ENCODE measurements at places on chromosomes 1 and 21.

DNA sequence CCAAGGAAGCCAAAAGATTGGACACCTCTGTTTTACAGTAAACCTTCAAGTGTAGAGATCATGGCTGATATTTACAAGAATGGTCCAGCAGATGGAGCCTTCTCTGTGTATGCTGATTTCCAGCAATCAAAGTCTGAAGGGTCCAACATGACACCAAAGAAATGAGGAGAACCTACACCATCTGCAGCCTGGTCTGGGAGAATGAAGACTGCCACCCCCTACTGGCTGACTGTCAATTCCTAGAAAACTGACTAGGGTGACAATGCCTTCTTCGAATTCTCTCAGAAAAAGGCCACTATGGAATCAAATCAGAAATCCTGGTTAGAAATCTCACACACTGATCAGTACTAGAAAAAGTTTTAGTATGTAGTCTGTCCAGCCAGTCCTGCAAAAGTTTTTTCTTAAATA lies 83.3 kb downstream of the CDC42BPA start:
- peak; percentile 72 for DNase-seq

- no peak for DNase-seq
These were observed 2.4 kb downstream of the PLPP3 start for GRCh38 chr1:56576880-56577405.

DNA sequence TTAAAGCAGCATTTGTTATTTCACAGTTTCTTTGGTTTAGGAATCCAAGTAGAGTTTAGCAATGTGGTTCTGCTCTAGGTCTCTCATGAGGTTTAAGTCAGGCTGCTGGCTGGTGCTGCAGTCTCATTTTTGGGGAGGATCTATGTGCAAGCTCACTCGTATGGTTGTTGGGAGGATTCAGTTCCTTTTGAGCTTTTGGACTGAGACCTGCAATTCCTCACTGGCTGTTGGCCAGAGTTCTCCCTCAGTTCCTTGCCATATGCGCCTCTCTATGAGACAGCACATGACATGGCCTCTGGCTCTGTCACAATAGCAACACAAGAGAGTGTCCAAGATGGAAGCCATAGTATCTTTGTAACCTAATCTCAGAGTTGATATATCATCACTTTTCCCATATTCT lies 91.0 kb downstream of the OLFML2B start:
- DNase-seq = no peak

GRCh38 chr1:212537610-212538009 lies 71.0 kb upstream of the ATF3 start:
- DNase-seq = no peak

DNA sequence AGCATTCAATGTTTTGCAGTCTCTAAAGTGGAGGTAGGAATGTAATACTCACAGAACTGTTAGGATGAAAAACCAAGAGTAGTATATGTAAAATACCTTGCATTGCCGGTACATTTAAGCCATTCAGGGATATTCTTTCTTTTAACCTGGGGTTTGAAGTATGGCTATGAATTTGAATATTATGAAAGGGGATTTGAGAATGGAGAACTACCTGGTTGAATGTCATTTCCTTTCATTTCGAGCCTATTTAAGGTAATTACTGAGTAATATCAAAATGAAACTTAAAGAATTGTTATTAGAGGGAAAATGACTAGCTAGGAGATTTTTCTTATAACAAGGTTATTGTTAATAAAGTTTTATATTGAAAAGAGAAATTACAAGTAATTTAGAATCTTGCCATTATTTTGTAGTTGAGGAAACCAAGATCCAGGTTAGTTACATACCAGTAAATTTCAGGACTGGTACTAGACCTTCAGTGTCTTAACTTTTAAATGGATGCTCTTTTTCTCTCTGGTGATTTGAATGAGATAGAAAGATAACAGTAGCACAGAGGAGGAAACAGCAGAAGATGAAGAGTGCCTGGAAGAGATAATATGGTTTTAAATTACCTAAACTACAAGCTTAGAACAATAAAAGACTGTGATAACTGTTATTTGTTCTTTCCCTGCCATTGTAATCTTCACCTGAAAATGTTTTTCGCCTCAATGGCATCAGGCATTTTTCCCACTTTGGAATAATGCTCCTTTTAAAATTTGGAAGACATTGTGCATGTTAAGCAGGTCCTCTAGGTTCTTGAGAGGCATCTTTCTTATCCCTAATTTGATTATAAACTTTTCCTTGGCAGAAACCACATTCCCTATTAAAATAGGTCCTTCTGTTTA lies 103.2 kb downstream of the PKN2 start:
- DNase-seq = no peak

GRCh38 chr1:83027511-83027910 lies 971.4 kb downstream of the TTLL7 start:
- DNase-seq = no peak

DNA sequence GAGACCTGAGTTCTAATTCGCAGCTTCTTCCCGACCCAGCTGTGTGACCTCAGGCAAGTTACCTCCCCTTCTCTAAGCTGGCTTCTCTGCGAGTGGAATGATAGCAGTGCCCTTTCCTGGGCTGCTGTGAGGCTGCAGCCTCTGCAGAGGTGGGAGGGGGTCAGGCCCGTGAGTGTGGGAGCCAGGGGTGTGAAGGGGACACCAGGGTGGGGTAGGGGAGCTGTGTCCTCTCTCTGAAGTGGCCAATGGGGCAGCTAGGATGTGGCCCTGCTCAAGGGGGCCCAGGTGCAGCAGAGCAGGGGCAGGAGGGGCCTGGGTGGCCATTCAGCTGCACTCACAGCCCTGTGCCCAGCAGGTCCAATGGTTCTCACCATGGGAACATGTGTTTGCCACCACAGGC lies 24.5 kb downstream of the DMRTB1 start:
- no peak for DNase-seq

- DNase-seq = no peak
These were observed 104.5 kb upstream of the FMN2 start for GRCh38 chr1:239987103-239987745.

- no peak for DNase-seq
These were observed 28.8 kb downstream of the AHDC1 start for GRCh38 chr1:27574871-27575831.

GRCh38 chr21:22342889-22343288 lies 1344.7 kb downstream of the NCAM2 start:
- DNase-seq = no peak

GRCh38 chr1:97010566-97011264 lies 289.1 kb downstream of the PTBP2 start:
- DNase-seq = no peak

DNA sequence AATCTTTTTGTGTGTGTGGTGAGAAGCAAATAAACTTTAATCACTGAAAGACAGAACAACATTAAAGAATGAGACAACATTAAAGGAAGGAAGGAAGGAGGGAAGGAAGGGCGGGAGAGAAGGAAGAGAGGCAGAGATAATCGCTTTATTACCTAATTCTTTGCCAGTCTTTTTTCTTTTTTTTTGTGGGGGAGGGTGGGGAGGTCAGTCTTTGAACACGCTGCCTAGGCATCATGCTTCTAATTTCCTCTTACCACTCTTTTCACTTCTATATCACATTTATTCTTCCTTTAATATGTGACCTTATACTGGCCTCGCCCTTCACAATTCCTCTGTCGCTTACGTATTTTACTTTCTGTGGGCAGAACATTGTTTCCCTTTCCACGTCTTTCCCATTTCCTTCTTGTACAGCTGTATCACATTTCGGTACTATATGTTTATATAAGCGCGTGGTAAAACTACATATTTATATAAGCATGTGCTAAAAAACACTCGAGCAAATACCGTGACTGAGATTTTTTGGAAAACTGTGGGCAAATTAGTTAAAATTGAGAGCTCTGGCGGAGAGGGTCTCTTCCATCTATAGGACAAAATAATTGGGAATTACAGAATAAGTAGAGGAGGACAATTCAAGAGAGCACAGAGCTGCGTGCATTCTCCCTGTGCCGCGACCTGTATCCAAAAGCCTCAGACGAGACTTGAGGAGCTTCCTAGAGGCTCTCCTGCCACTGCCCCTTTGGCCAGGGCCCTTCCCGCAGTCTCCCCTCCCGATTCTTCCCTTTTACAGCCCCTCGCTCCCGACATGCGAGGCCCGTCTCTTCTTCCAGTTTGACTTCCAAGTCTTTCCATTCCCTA lies 823 bp upstream of the PRKAA2 start:
- DNase-seq = no peak

GRCh38 chr1:179178950-179179349 lies 50.5 kb downstream of the ABL2 start:
- DNase-seq = peak; percentile 62

DNA sequence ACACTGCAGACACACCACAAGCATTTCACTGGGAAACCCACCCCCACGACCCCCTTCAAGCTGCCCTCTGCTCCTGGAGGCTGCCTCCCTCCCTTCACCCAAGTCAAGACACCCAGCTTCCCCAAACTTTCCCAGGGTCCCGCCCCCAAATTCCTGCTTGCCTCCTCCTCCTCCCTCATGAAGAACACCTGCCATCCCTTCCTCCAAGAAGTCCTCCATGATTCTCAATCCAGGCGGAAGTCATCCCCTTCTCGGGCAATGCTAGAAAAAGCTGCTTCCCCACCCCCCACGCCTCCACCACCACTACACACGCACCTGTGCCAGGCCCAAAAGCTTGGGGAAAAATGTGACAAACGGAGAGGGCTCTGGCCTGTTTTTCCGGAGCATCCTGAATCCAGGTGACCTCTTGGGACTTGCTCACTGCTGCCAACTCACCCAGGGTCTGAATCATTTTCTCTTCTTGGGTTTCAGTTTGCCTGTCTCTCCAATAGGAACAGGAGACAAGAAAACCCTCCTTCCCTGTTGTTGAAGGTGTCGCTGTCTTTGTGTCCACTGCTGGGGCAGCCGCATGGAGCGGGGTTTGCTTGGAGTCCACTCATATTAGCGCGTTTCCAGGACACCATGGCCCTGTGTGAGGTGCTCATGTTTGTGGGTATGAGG lies 101.0 kb upstream of the CASZ1 start:
- no peak for DNase-seq

GRCh38 chr1:55155522-55155921 lies 59.6 kb downstream of the USP24 start:
- DNase-seq = no peak

DNA sequence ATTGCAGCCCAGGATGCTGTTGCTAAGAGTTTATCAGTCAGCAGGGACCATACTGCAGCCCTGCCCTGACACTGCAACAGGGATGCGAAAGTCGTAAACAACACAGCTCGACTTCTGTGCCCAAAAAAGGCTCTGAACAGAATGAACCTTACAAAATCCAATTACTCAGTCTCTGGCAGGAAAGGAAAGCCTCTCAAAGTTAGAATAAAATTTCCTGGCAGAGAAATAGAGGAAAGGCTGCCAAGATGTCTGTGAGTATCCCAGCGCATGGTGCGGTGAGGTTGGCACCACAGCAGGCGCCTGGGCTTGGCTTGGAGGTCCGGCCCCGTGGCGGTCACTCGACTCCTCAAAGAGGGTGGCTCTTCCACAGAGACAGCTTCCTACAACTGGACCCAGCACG lies 185.8 kb downstream of the PCP4 start:
- no peak for DNase-seq

GRCh38 chr1:101566883-101567538 lies 330.2 kb downstream of the S1PR1 start:
- DNase-seq = no peak

GRCh38 chr1:17218939-17219338 lies 14.0 kb downstream of the PADI1 start:
- peak; percentile 28 for DNase-seq

DNA sequence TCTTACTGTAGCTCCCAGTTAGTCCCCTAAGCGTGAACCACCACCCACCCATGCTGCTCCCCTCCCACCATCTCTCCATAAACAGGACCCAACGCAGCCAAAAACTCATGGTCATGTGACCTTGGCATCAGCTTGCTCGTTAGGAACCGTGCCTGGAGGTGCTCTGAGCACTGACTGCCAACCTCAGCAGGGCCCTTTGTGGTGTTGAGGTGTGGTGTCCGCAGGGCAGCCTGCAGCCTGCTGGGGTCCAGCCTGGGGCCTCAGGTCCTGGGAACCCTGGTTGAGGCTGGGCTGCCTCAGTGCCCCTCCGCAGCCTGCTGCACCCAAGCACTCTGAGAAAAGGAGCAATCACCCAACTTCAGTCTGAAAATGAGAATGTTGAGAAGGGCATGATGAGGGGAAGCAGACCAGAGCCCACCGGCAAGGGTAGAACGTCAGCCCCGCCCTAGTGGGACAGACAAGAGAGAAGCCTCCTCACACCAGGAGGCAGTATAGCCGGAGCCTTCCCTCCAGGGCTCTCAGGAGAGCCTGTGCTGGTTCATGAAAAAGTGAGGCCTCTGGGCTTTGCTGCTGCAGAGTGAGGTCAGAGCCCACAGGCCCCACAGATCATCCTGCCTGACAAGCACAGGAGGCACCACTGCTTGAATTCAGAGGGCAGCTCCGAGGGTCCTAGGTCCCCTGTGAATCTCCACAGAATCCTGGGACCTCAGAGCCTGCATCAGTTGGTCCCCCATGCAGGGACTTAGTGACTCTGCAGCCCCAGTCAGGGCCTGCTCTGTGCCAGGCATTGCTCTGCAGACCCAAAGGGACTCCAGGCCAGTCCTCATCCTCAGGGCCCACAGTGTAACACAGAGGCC lies 4.9 kb upstream of the COL6A2 start:
- DNase-seq = no peak

- DNase-seq = no peak
These were observed 9.2 kb upstream of the RGS7 start for GRCh38 chr1:241366196-241366595.

DNA sequence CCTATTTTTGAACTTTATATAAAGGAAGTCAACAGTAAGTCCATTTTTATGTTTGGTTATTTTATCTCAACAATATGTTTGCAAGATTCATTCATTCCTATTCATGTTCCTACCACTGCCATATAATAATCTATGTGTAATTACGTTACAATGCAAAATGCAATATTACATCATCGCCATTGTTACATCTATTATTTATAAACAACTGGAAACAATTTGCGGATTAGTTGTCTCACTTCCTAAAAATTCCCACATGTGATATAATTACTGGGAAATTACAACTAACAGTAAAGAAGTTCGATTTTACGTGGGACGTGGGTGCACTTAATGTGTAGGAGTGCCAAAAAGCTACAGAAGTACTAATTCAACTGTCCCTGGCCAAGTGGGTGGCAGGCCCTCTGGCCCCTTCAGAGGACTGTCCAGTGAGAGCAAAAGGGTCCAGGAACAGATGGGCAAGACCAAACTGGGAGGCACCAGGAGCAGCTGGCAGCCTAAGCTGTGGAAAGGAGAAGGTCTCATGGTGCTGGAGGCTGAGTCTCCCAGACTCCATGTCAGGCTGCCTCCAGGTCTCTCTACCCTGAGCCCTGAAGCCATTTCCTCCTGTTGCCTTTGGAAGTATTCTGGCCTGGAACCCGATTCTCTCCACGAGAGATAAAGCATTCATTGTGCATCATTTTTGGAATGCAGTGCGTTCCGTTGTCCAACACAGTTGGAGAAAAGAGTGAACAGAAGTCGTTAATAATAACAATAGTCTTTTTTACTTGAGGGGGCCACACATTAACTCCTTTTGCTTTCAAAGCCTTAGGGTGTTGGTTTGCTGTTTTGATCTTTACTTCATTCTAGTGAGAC lies 42.9 kb downstream of the TNNT2 start:
- DNase-seq = no peak
